ENCODE measurements at places on chromosomes 6 and 20. TPM values are rescaled to one million over a fixed set of nuclear protein-coding genes. Genes with fewer than 3 reads are reported as not detected.

- DNase-seq, result no peak
Observed at GRCh38 chr6:144036064-144036834, 28.2 kb upstream of the PLAGL1 start.

DNA sequence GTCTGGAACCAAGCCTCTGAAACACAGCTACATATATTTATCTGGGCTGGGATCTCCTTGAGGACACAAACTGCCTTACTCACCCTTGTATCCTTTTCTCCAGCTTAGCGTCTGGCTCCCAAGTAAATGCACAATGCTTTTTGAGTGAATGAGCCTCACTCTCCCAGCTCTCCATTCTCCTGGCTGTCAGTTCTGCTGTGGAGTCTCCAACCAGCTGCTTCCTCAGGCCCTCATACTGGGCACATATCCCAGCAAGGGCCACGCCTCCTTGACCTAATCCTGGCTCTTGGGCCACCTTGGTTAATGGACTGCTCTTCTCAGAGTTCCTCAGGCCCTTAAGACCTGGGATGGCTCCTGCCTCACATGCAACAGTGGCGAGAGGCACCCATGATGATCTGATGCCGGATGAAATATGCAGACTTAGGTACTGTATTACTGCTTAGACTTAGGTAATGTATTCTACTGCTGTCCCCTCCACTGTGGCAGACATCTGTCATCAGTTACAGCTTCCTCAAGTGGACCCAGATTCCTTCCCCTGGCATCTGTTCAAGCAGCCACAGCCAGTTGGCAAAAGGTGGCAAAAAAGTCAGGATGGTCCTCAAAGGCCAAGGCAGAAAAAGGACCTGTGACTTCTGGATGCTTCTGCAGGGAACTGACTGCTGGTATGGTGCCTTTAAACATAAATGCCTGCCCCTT is 16.5 kb downstream of the SNHG17 start:
- no peak for DNase-seq

DNA sequence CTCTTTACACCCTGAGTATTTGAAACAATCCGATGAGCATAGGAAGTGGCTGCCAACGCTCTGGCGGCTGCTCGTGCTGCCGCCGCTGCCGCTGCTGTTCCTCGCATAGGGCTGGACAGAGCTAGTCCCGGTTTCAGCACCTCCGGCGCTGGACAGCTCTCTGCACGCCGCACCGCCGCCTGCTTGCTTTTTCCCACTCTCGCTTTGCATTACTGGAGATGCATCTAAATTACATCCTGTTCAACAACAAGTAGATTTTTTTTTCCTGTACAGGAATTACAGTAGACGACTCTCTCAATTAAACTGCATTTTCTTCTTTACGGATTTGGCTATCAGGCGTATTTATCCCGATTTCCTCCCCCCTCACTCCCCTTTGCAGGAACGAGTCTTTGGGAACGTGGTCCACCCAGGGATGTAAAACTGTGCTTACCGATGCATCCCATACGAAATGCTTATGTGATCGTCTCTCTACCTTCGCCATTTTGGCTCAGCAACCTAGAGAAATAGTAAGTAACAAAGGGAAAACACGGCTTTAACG is 563.8 kb downstream of the LMBRD1 start:
- no peak for DNase-seq

DNA sequence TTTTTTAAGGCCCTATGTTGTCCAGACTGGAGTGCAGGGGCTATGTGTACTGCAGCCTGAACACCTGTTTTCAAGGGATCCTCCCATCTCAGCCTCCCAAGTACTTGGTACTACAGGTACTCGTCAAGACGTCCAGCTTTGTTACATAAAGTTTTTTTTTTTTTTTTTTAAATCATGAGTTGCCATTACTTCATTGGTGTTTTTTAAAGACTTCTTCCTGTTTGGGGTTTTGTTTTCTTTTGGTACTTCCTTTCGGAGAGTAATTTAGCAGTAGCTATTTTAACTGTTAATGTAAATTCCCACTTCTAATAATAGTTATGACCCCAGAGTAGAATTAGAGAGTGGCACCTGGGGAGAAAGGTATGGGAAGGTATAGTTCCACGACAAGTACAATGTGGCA is 10.5 kb downstream of the ZNFX1 start:
- DNase-seq, result no peak

The LRRN4 gene
- not detected for polyA plus RNA-seq

DNA sequence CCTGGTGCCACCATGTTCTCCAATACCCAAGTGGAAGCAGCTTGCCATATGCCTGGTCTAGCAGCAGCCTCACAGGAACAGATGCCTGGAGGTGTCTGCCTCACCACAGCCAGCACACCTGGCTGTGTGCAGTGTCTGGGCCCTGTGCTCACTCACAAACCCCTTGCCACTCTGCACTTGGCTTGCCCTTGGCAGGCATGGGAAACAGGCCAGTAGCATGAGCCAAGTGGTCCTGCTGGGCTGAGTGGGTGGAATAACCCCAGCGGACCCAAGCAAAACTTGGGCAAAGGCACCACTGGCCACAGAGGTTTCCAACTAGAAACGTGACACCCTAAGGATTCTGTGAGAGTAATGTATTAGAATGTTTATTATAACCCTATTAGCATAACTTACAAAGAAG is 600.5 kb upstream of the GJE1 start:
- DNase-seq, result no peak

The VSX1 gene
- not detected for polyA plus RNA-seq

DNA sequence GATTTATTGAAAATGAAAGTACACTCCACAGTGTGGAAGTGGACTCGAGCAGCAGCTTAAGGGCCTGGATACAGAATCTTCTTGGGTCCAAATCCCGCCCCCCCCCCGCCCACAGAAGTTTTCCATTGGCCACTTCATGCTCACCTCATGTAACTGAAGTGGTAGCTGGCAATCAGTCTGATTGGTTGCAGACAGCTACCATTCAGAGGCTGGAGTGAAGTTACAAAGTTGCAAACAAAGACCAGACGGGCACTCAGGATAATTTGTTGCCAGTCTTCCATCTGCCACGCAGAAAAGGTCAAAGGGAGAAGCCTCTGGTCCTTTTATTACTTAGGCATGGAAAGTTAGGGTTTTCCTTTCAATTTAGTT is 25.8 kb upstream of the FABP7 start:
- DNase-seq, result no peak

The FILIP1 gene
- polyA plus RNA-seq, result 0.02 TPM

DNA sequence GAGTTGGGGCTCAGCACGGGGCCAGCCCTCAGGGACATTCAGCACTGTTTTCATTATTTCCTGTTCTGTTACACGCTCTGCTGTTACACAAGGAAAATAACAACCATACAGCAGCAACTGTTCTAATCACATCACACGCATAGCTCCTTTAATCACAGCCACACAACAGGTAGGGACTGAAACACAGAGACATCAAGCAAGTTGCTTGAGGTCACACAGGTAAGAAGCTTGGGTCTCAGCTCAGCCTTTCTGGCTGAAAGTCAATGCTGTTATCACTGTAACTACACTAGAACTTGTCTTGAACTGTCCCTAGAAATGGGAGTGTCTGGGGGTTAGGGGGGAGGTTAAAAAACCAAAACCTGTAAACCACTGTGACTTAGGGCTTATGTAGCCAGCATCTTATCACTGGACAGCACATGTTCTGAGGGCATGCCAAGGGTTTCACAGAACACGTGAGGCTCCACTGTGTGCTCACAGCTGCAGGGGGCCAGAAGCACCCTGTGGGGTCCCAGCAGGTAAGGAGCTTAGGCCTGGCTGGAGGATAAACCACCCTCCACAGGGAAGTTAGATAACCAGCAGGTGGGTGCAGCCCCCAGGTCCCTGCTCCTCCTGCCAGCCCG is 146.0 kb downstream of the EYA2 start:
- DNase-seq, result no peak

The ZC3H12D gene
- polyA plus RNA-seq, result 7.1 TPM

The TMEM151B gene
- polyA plus RNA-seq, result not detected

DNA sequence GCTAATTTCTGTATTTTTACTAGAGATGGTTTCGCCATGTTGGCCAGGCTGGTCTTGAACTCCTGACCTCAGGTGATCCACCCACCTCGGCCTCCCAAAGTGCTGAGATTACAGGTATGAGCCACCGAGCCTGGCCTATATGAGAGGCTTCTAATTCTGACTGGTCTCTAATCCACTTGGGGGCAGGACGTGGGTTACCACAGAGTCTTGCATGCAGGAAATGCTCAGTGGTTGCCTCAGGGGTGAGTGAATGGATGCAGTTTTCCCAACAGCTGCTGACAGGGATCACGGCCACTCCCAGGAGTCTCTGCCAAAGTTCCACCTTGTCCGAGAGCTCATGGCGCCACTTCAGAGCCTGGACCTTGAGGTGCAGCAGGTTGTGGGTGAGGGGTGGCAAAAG is 6.4 kb upstream of the FANCE start:
- peak; percentile 57 for DNase-seq

DNA sequence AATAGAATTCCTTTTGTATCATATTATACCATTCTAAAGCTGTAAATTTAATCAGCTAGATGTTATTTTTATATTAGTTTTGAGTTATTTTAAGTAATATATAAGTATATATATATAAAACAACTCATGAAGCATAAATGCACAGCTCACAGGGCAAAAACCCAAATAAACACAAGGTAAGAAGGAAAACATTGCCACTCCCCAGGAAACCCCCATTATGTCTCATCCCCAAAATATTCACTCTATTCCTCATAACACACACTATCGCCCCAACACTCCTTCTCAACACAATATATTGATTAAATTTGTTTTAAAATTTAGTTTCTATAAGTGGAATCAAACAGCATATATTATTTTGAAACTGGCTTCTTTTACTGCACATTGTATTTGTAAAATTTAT is 98.6 kb upstream of the FAM83B start:
- DNase-seq, result no peak

The RAET1E gene
- not detected for polyA plus RNA-seq

Measured in CD4-positive, CD25-positive, alpha-beta regulatory T cell (primary cell).